ENCODE measurements at places on chromosomes 2 and 18.

- no peak for DNase-seq
These were observed 45.1 kb downstream of the PIEZO2 start for GRCh38 chr18:11104307-11104706.

DNA sequence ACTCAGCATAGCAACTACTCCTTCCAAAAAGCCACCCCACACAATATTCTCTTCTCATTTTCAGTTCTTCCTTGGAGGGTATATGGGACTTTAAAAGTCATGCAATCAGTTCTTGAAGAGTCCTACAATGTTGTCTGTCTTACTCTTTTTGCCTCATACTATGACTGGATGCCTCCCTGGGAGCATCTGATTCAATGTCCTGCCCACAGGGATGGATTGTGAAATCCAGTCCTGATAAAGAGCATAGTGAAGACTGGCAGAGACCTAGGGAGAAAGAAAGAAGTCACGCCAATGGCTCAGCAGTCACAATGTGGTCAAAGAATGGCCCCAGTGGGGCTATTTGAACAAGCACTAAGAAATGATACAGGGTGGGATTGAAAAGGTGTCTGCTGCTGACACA lies 155.1 kb upstream of the SERPINE2 start:
- no peak for DNase-seq

- DNase-seq, result no peak
These were observed 18.7 kb upstream of the ACKR3 start for GRCh38 chr2:236550701-236551465.

DNA sequence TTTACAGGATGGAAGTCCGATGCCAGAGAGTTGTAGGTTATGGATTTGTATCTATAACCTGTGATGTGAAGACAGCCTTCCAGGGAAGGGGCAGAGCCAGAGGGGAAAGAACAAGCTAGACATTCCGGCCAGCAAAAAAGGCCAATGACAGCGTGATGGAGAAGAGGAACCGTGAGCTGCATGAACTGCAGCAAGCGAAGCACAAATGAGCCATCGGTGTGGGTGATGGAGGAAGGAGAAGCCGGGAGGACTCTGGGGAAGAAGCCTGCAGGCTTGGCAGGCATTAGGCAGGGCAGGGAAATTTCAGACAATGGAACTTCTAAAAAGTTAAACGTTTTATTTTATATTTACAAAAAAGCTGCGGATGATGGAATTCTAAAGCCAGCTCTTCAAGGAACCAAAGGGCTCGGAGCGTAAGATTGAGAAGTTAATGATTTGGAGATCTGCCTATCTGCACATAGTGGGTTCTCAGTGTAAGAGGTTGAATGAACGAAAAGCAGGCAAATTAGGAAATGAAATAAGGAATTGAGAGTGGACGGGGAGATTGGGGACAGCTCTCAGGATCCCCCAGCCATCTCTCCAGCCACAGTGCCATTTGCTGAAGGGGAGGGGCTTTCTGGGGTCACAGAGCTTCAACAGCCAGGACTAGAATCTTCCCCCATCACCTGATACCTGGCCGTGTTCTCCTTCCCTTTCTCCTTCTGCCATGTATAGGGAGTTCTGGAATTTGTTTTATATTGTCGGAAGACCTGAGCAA lies 28.4 kb downstream of the NGEF start:
- DNase-seq, result no peak

GRCh38 chr2:81739966-81740365 lies 1435.4 kb upstream of the LRRTM1 start:
- no peak for DNase-seq

- DNase-seq, result no peak
These were observed 96.4 kb downstream of the COLEC12 start for GRCh38 chr18:404061-404636.
